ENCODE measurements at places on chromosomes 4 and X.

- peak; percentile 31 for DNase-seq
Observed at GRCh38 chr4:38310446-38311043, 350.3 kb downstream of the PTTG2 start.

DNA sequence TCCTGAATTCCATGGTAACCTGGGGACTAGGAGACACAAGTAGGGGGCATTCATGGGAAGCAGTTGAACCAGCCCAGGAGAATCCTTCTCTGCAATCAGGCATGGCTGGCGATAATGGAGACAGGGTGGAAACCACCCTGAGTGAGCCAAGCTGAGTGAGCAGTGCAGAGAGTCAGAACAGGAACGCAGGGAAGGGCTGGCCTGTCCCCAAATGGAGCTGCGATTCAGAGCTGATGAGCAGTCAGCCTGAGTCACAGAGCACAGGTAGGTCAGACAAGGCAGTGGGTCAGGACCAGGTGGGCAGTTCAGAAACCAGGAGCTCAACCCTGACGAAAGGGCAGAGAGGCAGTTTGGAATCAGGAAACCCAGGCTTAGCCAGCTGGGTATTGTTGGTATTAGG, 129.0 kb downstream of the BTC start:
- DNase-seq = no peak

GRCh38 chr4:169361756-169362155, 91.0 kb upstream of the SH3RF1 start:
- DNase-seq = no peak

DNA sequence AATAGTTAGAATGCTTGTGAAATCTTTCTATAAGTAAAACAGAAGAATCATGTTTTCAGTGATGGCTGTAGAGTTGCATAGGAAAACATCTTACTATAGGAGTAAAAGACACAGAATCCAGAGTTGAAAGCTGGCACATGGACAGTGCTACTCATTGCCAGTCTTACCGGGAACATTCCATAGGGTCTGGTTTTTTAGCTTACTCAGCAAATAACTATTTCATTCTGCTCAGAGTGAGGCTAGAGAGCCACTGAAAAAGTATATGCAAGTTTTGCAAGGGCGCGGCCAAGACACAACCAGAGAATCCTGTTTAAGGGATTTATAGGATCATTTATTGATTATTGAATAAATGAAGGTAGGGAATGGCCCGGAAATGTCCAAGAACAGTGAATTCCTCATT, 60.3 kb downstream of the MTHFD2L start:
- no peak for DNase-seq

DNA sequence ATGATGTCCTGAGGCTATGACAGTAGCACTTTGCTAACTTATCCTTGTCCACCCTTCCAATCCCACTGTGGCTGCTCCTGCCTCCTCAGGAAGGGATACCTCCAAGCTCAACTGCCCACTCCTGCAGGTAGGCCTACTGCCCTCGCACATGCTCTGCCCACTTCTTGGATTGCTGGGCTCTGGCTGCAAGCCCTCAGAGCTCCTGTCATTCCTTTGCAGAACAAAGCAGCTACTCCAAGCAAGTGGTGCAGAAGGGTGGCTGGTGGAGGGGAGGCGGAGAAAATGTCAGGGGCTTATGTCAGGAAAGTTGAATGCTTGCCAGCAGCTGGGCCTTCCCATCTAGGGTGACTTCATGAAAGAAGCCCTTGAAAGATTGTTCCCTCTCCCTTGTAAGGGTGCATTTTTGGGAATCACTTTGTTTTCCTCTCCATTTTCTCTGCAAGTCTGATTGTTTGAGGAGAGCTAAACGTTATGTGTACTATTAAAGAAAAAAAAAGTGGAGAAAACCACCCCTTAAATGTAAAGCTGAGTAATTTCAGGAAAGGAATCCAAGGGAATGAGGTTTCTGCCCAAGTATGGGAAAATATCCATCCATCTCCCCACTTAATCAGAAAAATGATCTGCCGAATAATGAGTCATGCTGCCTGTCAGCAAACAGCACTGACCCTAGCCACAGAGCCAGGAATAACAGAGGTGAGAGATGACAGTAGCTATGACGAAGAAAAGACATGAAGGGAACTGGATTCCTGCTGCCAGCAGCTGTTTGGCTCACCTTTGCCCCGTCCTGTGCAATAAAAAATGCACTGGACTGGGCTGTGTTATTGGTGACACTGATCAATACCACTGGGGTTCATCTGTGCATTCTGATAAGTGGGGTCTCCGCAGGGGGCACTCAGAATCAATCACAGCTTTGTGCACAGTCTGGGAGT, 102.0 kb downstream of the RTL5 start:
- no peak for DNase-seq

DNA sequence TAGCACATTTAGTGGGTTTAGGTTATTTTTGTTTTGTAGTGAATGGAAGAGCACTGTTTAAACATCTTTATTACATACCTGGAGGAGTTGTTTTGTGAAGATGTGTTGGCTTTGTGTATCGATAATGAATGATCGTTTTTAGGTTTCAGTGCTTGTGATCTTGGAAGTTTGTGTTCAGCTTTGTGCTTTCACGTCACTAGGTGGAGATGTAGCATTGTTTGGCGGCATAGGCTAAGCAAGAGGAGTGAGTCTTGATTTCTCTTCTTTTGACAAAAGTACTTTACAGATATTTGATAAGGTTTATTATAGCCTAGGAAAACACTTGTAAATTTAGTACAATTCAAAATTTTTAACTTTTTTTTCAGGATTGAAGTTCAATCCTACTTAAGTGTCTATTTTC, 50.4 kb downstream of the PDK3 start:
- no peak for DNase-seq

- DNase-seq = no peak
Observed at GRCh38 chrX:111568354-111568753, 56.9 kb downstream of the SERTM2 start.

DNA sequence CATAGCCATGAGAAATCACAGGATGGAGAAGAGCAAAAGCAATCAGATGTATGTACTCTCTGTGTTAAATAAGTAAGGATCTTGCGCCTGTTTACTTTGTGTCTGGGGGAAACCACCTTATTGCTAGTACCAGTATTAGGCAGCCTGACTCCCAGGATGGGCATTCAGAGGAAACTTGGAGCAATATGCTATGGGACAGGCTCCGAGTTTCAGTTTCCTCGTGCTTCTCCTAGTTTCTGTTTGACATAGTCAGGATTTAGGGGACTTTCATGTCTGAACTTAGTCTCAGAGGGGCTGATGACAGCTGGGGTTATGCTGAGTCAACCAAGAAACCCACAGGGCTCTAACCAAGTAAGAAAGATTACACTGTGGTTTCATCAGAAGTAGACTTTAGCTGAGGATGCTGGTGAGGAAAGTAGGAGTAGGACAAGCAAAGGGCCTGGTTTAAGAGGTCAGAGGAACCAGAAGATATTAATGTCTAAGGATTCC, 13.5 kb downstream of the NSUN7 start:
- no peak for DNase-seq

DNA sequence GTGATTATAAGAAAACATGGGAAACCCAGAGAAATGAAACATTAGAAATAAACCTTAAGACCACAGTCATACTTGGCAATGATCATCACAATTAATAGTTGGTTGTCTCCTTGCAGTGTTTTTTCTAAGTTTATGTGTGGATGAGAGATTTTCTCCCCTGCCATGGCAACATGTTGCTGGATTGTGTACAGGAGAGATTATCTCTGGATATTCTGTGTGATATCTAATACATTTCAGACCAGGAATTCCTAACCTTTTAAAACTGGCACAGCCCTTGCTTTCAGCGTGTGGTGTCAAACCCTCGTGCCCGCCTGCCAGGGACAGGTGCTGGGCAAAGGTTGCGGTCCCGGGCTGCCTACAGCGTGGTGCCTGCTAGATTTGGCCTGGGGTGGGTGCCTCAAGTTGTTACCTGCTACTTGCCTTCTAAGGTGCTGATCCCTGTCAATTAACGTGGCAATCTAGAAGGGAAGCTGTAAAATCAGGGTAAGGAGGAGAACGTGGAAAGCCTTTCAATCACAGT, 100.5 kb downstream of the TMEM131L start:
- DNase-seq = no peak

DNA sequence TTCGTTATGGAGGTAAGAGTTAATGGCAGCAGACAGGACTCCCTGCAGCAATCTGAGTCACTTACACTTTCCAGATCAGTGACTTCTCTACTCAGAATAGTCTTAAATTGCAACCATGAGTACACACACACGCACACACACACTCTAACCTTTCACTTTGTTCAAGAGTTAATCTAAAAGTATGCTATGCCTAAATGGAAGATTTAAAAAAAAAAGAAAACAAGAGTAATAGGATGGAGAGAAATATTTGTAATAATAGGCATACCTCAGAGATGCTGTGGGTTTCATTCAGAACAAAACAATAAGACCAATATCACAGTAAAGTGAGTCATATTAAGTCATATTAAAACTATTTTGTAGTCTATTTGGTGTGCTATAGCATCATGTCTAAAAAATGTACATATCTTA, 969.1 kb upstream of the PCDH10 start:
- no peak for DNase-seq

- DNase-seq = no peak
Observed at GRCh38 chr4:119589165-119589564, 39.4 kb downstream of the PDE5A start.

GRCh38 chr4:104345598-104346242, 149.0 kb downstream of the CXXC4 start:
- no peak for DNase-seq

DNA sequence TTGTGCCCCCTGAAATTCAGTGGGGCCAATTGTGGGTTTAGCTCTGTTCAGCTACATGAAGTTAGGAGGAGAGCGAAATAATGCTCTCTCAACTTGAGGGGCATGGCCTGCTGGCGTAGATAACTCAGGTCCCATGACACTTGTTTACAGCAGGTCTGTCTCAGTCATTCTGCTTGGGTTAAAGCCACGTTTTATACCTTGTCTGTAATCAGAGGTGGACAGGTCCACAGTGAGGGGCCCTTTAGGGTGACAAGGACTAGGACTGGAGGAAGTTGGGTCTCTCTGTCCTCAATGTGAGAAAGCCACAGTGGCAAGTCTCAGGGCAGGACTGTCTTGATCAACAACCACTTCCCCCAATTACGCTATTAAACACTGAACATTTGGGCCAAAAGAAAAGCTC, 49.0 kb downstream of the PDHA1 start:
- DNase-seq = no peak

GRCh38 chrX:24465532-24465865, 413 bp downstream of the PDK3 start:
- no peak for DNase-seq

GRCh38 chr4:189548484-189549125, 392.1 kb upstream of the FRG1 start:
- DNase-seq = no peak

DNA sequence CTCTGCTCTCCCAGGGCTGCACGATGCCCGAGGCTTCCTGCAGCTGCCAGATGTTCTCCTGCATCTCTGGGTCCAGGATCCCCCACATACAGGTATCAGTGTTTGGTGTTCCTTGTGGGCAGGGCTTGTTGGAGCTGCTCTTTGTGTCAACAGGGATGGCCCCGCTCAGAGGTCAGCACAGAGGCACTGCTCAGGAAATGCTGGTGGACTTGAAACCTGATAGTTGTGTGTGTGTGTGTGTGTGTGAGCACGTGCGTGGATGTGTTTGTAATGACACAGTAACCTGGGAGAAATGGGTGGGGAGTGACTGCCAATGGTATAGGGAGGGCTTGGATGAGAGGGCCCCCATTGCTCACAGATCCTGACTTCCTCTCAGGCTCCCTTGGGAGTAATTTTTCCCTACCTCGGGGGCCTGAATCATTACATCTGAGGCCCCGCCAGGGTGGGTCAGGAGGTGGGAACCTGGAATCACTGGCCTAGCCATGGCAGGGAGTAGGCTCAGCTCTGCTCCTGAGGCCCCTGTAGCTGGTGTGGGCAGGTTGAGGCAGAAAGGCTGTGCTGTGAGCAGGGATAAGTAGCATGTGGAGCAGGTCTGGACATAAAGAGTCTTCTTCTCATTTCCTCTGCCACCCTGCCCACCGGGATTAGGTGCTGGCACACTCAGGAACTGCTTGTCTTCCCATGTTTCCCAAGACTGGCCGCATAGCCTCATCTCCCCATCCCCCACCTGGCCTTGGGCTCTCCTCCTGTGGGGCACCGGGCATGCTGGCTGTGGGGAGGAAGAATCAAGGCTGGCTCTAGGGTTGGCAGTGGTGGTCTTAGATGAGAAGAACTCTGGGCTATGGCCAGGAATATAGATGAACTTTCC, 2.5 kb upstream of the EFNB1 start:
- DNase-seq = no peak

DNA sequence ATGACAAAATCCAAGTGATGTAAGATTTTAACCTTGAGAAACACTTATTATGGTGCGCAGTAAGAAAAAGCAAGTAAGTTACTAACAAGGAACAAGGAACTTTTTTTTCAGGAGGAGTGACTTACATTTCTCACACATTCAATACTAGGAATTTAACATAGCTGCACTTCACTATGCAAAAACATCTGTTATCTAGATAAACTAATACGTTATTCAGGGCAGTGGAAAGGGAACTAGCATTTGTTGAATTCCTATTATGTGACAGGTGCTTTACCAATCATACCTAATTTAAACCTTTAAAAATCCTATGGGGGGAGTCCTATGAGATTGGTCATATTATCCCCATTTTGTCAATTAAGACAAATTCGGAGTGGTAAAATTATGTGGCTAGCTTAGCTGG, 238.0 kb downstream of the NR3C2 start:
- no peak for DNase-seq

DNA sequence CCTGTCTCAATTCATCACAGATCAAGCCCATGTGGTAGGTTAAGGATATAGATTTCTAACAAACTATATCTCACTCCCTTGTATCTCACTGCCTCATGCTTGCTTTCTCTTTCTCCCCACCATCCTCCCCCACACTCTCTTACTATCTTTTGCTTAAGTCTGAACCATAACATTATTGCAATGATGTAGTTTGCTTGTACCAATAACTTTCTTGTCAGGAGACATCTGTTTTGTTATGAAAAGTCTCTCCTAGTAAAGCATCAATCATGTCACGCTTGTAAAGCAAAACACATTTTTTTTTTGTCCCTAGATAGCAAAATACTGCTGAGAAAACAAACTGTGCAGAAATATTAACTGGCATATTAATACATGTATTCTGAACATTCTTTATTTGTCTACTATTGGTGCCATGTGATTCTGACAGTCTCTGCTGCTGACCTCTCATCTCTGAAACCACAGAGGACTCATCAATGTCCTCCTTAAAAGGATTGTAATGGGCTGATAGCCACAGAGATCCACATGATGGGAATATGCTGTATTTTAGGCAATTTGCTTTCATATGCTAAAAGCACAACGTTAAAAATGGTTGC, 217.5 kb downstream of the VEGFC start:
- no peak for DNase-seq

GRCh38 chrX:40772290-40772689, 36.9 kb upstream of the MED14 start:
- DNase-seq = no peak

GRCh38 chr4:172168888-172169287, 355.7 kb downstream of the GALNTL6 start:
- DNase-seq = no peak

GRCh38 chrX:39936886-39937770, 160.6 kb downstream of the BCOR start:
- DNase-seq = no peak

Data from stimulated activated CD8-positive, alpha-beta memory T cell treated with anti-CD3 and anti-CD28 coated beads, Interleukin-7, amount 100 ng/mL, for 4 hours (primary cell).